Endothelial cell of umbilical vein (primary cell): ENCODE measurements at places on chromosomes 11 and 22. TPM values are rescaled to one million over a fixed set of nuclear protein-coding genes. Genes with fewer than 3 reads are reported as not detected.

GRCh38 chr11:118870396-118871343, 13.0 kb upstream of the CXCR5 start:
- H3K4me3 ChIP-seq: no peak overlapping the region
- peaks cover 2% of the 10 kb centered on the region for H3K27me3 ChIP-seq
- no peak overlapping the region for H3K27ac ChIP-seq
- no peaks in the 10 kb centered on the region for H3K4me1 ChIP-seq
- no peaks in the 10 kb centered on the region for H3K36me3 ChIP-seq
- no peak for DNase-seq

Gene ATM
- 49.7 and 52.1 TPM in 2 replicates for total RNA-seq

GRCh38 chr11:119144825-119145486, 3.9 kb upstream of the ABCG4 start:
- DNase-seq: peak; percentile 75
- H3K27ac ChIP-seq: no peak overlapping the region
- no peak overlapping the region for H3K4me3 ChIP-seq
- H3K36me3 ChIP-seq: no peaks in the 10 kb centered on the region

Gene UBQLN3
- not detected in 2 replicates for total RNA-seq

DNA sequence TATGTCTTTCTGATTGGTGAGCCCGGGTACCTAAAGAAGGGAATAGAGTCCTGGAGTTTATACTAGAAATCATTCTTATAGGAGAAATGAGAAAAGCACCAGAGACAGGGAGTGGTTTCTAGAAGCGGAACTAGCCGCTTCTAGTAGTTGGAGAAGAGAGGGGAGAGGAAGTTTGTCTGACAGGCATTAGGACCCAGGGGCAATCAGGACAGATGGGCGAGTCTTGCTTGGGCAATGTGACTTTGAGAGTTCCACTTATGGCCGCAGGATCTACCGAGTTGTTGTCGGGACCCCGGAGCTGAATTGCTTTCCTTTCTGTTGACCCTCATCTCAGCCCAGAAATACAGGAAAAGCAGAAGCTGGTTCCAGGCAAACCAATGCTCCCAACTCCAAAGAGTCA, 596.8 kb upstream of the CNTN5 start:
- no peaks in the 10 kb centered on the region for H3K27me3 ChIP-seq
- no peaks in the 10 kb centered on the region for H3K36me3 ChIP-seq
- H3K27ac ChIP-seq: no peak overlapping the region
- DNase-seq: no peak
- H3K4me1 ChIP-seq: no peaks in the 10 kb centered on the region

- no peak for DNase-seq
- H3K4me3 ChIP-seq: no peak overlapping the region
Observed at GRCh38 chr11:44578279-44578678, 12.8 kb downstream of the CD82 start.

DNA sequence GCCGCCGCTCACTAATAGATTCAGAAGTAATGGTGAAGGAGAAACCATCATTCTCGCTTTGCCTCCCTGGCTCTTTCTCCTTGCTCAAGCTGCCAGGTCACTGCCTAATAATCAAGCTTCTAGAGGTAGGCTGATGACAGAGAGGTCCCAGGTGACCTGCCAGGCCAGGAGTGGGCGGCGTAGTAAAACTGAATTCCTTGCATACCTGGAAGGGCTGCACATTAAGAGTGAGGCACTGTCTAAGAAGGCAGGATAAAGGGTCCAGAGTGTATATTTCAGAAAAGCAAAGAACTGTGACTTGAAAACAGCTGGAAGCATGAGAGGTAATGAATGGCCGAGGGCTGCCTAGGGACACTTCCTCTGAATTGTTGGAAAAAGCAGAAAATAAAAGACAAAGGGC, 4.1 kb downstream of the SYT13 start:
- DNase-seq: no peak
- no peaks in the 10 kb centered on the region for H3K36me3 ChIP-seq
- H3K4me3 ChIP-seq: no peak overlapping the region
- H3K4me1 ChIP-seq: no peaks in the 10 kb centered on the region

DNA sequence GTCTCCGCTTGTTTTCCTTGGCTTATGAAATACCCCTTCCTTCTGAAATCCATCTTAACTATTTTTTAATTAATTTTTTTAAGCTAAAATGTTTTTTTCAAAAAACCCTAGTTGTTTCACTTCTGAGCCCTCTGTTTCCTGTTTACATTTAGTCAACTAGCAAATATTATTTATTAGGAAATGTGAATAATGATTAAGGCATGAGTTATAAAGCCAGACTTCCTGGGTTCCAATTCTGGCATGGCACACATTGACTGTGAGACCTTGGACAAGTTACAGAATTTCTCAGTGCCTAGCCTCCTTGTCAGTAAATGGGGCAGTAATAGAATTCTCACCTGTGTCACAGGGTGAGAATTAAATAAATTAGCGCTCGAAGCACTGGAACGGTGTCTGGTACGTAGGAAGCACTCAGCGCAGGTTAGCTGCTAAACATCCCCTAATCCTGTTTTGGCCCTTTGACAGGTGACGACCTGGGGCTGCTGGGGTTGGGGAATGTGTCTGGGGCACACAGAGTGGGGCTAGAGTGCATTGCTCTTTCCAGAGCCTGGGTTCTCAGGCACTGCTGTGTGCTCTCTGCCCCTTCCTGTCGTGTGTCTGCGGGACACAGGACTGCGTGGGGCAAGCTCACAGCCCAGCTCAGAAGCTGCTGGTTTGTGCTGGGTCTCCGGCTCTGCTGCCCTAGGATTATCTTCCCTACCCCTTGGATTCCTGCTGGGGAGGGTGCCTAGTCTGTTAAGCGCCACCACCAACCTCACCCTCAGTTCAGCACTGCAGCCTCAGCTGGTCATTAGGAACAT, 13.1 kb downstream of the PANX1 start:
- H3K27me3 ChIP-seq: no peaks in the 10 kb centered on the region

Gene LYVE1
- total RNA-seq: 1.5 and 7.6 TPM in 2 replicates

GRCh38 chr22:46914481-46914880, 152.0 kb downstream of the TBC1D22A start:
- H3K36me3 ChIP-seq: peaks cover 5% of the 10 kb centered on the region
- H3K27ac ChIP-seq: no peak overlapping the region

DNA sequence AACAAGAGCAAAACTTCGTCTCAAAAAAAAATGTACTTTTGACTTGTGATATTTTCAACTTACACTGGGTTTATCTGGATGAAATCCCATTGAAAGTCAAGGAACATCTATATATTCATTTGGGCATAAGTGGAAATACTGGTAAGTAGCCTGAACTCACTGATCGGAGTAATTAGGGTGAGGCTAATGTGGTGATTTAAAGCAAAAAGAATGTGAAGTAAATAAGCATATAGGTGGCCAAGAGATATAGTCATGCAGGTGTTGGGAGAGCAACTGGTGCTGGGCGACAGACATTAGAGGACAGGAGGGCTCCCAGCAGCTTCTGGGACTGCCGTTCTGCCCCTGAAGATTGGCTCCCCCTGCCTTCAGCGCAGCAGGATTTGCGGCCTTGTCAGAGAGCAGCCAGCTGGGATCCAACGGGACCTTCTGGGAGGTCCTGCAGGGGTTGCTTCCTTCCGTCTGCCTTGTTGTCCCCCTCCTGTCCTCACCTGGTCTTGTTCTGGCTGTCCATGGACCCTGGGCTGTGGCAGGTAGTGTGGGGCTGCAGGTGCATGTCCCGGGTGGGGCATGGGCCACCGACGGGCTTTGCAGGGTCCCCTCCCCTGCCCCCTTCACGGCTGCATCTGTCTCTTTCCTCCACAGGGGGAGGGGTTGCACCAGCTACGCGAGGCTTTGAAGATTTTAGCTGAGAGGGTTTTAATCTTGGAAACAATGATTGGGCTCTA, 14.1 kb downstream of the RHBDD3 start:
- no peak overlapping the region for H3K4me3 ChIP-seq
- H3K4me1 ChIP-seq: no peaks in the 10 kb centered on the region
- H3K27ac ChIP-seq: no peak overlapping the region
- no peak for DNase-seq
- no peaks in the 10 kb centered on the region for H3K27me3 ChIP-seq
- H3K36me3 ChIP-seq: no peaks in the 10 kb centered on the region

Gene CTTN
- 307 and 330 TPM in 2 replicates for total RNA-seq

GRCh38 chr11:110337570-110338193, 41.3 kb upstream of the RDX start:
- H3K27ac ChIP-seq: peak overlapping the region; percentile 34
- peak; percentile 73 for DNase-seq
- H3K27me3 ChIP-seq: no peaks in the 10 kb centered on the region
- peaks cover 10% of the 10 kb centered on the region for H3K4me1 ChIP-seq

DNA sequence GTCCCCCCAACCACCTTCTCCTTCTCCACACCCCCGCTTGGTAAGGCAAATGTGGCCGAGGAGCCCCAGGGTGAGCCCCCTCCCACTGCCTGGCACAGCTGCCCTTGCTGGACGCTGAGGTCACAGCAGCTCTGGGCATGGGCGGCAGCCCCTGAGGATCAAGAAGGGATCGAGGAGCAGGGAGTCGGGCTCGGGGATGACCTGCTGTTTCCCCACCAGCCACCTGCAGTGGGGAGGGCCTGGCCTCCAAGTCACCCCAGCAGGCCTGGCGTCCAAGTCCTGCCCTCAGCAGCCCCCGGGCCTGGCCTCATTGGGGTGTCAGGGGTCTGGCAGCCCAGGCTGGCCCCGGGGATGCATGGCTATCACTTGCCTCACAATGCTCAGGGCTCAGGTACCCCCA, 23.7 kb downstream of the MUC5AC start:
- no peak overlapping the region for H3K4me3 ChIP-seq
- no peaks in the 10 kb centered on the region for H3K27me3 ChIP-seq
- no peak for DNase-seq
- no peaks in the 10 kb centered on the region for H3K4me1 ChIP-seq
- H3K27ac ChIP-seq: no peak overlapping the region

Gene ME3
- 26.9 and 27.2 TPM in 2 replicates for total RNA-seq

GRCh38 chr11:114057147-114057546, 2.4 kb upstream of the ZBTB16 start:
- H3K36me3 ChIP-seq: no peaks in the 10 kb centered on the region
- peak; percentile 32 for DNase-seq
- H3K4me1 ChIP-seq: peaks cover 8% of the 10 kb centered on the region

DNA sequence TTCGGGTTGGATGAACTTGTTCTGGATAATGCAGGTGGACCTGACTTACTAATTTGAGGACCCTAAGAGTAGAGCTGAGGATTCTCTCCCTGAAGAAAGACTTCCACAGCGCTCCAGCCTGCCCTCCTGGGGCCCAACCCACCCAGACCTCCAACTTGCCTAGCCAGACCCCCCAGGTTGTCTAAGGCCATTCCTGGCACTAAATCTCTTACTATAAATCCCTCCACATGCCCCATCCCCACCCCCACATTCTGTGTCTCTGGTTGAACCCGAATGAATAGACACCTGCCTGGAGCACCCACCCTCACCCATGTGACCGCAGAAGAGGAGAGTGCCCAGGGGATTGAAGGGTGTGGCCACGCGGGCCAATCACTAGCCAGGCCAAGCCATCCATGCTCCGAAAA, 1480.0 kb downstream of the TBC1D22A start:
- H3K36me3 ChIP-seq: no peaks in the 10 kb centered on the region
- no peak overlapping the region for H3K4me3 ChIP-seq
- DNase-seq: no peak
- H3K27me3 ChIP-seq: no peaks in the 10 kb centered on the region

GRCh38 chr22:27238935-27239510, 562.5 kb downstream of the MN1 start:
- peak overlapping the region; percentile 96 for H3K27ac ChIP-seq
- H3K36me3 ChIP-seq: no peaks in the 10 kb centered on the region
- DNase-seq: peak; percentile 99
- no peaks in the 10 kb centered on the region for H3K27me3 ChIP-seq
- peaks cover 44% of the 10 kb centered on the region for H3K4me1 ChIP-seq

- peaks cover 10% of the 10 kb centered on the region for H3K27me3 ChIP-seq
- H3K27ac ChIP-seq: no peak overlapping the region
- H3K4me3 ChIP-seq: no peak overlapping the region
- DNase-seq: no peak
- H3K36me3 ChIP-seq: no peaks in the 10 kb centered on the region
- no peaks in the 10 kb centered on the region for H3K4me1 ChIP-seq
Observed at GRCh38 chr11:82718821-82719220, 14.8 kb downstream of the FAM181B start.

- no peak overlapping the region for H3K4me3 ChIP-seq
- no peaks in the 10 kb centered on the region for H3K27me3 ChIP-seq
- no peaks in the 10 kb centered on the region for H3K4me1 ChIP-seq
- H3K27ac ChIP-seq: no peak overlapping the region
- peak; percentile 63 for DNase-seq
Observed at GRCh38 chr11:75896843-75897419, 81.9 kb downstream of the UVRAG start.

- no peaks in the 10 kb centered on the region for H3K4me1 ChIP-seq
- no peak overlapping the region for H3K27ac ChIP-seq
- H3K36me3 ChIP-seq: no peaks in the 10 kb centered on the region
- peak; percentile 55 for DNase-seq
- H3K27me3 ChIP-seq: no peaks in the 10 kb centered on the region
Observed at GRCh38 chr11:3984896-3985295, 109.7 kb upstream of the RRM1 start.

DNA sequence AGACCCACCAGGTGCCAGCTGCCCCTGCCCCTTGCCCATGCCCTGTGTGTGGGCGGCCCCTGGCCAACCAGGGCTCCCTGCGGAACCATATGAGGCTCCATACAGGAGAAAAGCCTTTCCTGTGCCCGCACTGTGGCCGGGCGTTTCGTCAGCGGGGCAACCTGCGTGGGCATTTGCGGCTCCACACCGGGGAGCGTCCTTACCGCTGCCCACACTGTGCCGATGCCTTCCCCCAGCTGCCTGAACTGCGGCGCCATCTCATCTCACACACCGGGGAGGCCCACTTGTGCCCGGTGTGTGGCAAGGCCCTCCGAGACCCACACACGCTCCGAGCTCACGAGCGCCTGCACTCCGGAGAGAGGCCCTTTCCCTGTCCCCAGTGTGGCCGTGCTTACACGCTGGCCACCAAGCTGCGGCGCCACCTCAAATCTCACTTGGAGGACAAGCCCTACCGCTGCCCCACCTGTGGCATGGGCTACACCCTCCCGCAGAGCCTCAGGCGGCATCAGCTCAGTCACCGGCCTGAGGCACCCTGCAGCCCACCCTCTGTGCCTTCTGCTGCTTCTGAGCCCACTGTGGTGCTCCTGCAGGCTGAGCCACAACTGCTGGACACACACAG, 4.3 kb downstream of the ZNF408 start:
- H3K27me3 ChIP-seq: no peaks in the 10 kb centered on the region
- DNase-seq: no peak
- no peak overlapping the region for H3K4me3 ChIP-seq

GRCh38 chr11:130858215-130858614, 58.1 kb downstream of the SNX19 start:
- no peaks in the 10 kb centered on the region for H3K36me3 ChIP-seq
- H3K27ac ChIP-seq: no peak overlapping the region
- H3K4me1 ChIP-seq: no peaks in the 10 kb centered on the region
